Islet precursor cell (in vitro differentiated cells): ENCODE measurements at places on chromosomes 1 and 21.

- no peak for DNase-seq
These were observed 352.0 kb downstream of the NUF2 start for GRCh38 chr1:163673759-163674151.

DNA sequence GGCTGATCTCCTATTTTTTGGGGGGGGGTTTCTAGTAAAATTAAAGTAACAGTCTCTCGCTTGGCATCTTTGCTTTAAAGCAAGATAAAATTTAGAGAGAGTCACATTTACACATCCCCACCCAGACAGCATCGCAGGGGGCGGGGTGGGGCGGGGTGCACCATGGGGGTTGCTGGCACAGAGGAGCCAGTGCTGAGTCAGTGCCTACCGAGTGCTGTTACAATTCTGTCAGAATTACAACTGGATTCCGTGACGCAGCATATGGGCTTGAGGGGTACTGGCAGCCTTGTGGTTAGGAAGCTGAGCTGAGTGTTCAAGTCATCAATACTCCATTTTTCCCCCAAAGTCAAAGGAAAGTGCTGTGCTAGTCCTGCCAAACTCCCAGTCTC lies 175.9 kb downstream of the PRDM16 start:
- no peak for DNase-seq

GRCh38 chr1:215292932-215293331 lies 210.4 kb downstream of the KCNK2 start:
- no peak for DNase-seq

- DNase-seq: no peak
These were observed 93.9 kb upstream of the BEND5 start for GRCh38 chr1:48870596-48870995.

DNA sequence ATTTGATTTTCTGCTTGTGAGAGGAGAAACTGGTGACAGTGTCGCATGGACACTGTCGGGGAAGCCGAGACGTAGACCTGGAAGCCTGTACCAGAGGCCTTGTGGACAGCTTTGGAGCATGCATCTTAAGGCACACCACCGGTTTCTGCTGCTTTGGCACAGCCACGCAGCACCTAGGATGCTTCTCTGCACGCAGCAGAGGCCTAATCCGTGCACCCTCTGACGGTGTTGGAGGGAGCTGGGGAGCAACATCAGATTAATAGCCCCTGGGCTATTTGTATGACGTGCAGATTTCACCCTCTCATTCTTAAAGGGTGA lies 30.3 kb downstream of the TEX35 start:
- DNase-seq: no peak
